Hair follicle dermal papilla cell (primary cell): ENCODE measurements at places on chromosomes 3 and 15. TPM values are rescaled to one million over a fixed set of nuclear protein-coding genes. Genes with fewer than 3 reads are reported as not detected.

Gene CPNE9
- total RNA-seq, result not detected in 2 replicates

Gene VGLL4
- 87.5 and 151 TPM in 2 replicates for total RNA-seq

Gene RAB6B
- total RNA-seq, result 0.61 and 0.81 TPM in 2 replicates

Gene ALPK3
- 0.12 and 0.32 TPM in 2 replicates for total RNA-seq

Gene ITGA11
- 11.4 and 21.9 TPM in 2 replicates for total RNA-seq

Gene CLDN11
- total RNA-seq, result 290 and 368 TPM in 2 replicates

Gene EDC3
- total RNA-seq, result 14.9 and 69.8 TPM in 2 replicates

Gene CA12
- total RNA-seq, result 46.1 and 72.9 TPM in 2 replicates

Gene NDUFAF3
- total RNA-seq, result 37.2 and 47.7 TPM in 2 replicates

Gene ATP2B2
- total RNA-seq, result not detected in 2 replicates

Gene SOX2
- 6.3 and 8.9 TPM in 2 replicates for total RNA-seq

Gene TMEM266
- total RNA-seq, result 0.12 and 0.16 TPM in 2 replicates

Gene TMCO5A
- total RNA-seq, result not detected in 2 replicates

Gene MUSTN1
- total RNA-seq, result not detected in 2 replicates

Gene LAMB2
- 373 and 453 TPM in 2 replicates for total RNA-seq

Gene MYZAP
- total RNA-seq, result not detected in 2 replicates

Gene CYP8B1
- total RNA-seq, result not detected in 2 replicates

Gene PIGZ
- 1.5 and 1.6 TPM in 2 replicates for total RNA-seq

Gene C3orf80
- total RNA-seq, result under 0.01 and 0.61 TPM in 2 replicates

Gene TNFAIP8L3
- total RNA-seq, result 0.81 and 2.7 TPM in 2 replicates

Gene SLITRK3
- not detected in 2 replicates for total RNA-seq

Gene GATM
- total RNA-seq, result not detected in 2 replicates

Gene TLR9
- under 0.01 TPM in 1 of 2 replicates, not detected in the other for total RNA-seq

Gene TBC1D2B
- total RNA-seq, result 90.3 and 111 TPM in 2 replicates

Gene FEZF2
- not detected in 2 replicates for total RNA-seq

Gene PTX3
- total RNA-seq, result 496 and 515 TPM in 2 replicates

Gene AP3S2
- 48.5 and 79.4 TPM in 2 replicates for total RNA-seq

Gene UROC1
- total RNA-seq, result not detected in 2 replicates

Gene UCN2
- 2.6 and 2.9 TPM in 2 replicates for total RNA-seq

Gene ENTPD3
- 0.12 and 0.32 TPM in 2 replicates for total RNA-seq

Gene SLC25A26
- total RNA-seq, result 13.2 and 19.5 TPM in 2 replicates

Gene P2RY1
- total RNA-seq, result 0.24 and 0.81 TPM in 2 replicates

Gene PLOD2
- total RNA-seq, result 169 and 180 TPM in 2 replicates

Gene BFSP2
- total RNA-seq, result not detected in 2 replicates

Gene ACAN
- total RNA-seq, result 6.1 and 8.6 TPM in 2 replicates

Gene GABRG3
- total RNA-seq, result under 0.01 TPM in 1 of 2 replicates, not detected in the other

Gene IGF2BP2
- 73.0 and 81.0 TPM in 2 replicates for total RNA-seq

Gene PSMD2
- 213 and 248 TPM in 2 replicates for total RNA-seq

Gene ABI3BP
- total RNA-seq, result 28.9 and 61.1 TPM in 2 replicates

Gene PPP1R2
- 62.7 and 122 TPM in 2 replicates for total RNA-seq

Gene PYGO1
- total RNA-seq, result 11.7 and 15.9 TPM in 2 replicates

Gene UNC13C
- total RNA-seq, result not detected in 2 replicates

Gene PTH1R
- 4.5 and 11.0 TPM in 2 replicates for total RNA-seq

Gene EPHA3
- 0.24 and 0.65 TPM in 2 replicates for total RNA-seq

Gene SENP7
- 18.3 and 18.8 TPM in 2 replicates for total RNA-seq

Gene MTHFS
- total RNA-seq, result 9.6 and 10.7 TPM in 2 replicates

Gene RASSF1
- 30.8 and 37.2 TPM in 2 replicates for total RNA-seq
